ENCODE measurements at places on chromosomes 16 and 17. TPM values are rescaled to one million over a fixed set of nuclear protein-coding genes. Genes with fewer than 3 reads are reported as not detected.

The TLCD1 gene
- total RNA-seq: 6.3 TPM

The CCL23 gene
- total RNA-seq: not detected

The SHCBP1 gene
- total RNA-seq: 18.7 TPM

The CCL15 gene
- total RNA-seq: not detected

The DRC7 gene
- 0.32 TPM for total RNA-seq

The UMOD gene
- total RNA-seq: not detected

The CD68 gene
- 1.6 TPM for total RNA-seq

The SPG7 gene
- 134 TPM for total RNA-seq

The PRCD gene
- total RNA-seq: 0.75 TPM

The CPHXL2 gene
- not detected for total RNA-seq

The EVI2A gene
- not detected for total RNA-seq

The FBXL20 gene
- 13.8 TPM for total RNA-seq

The SPN gene
- 0.07 TPM for total RNA-seq

The GP1BA gene
- total RNA-seq: not detected

The CRHR1 gene
- 0.41 TPM for total RNA-seq

The ALDH3A1 gene
- 0.64 TPM for total RNA-seq

The CDH15 gene
- total RNA-seq: not detected

The ZNRF1 gene
- 48.4 TPM for total RNA-seq

The TMEM186 gene
- 11.8 TPM for total RNA-seq

The CPNE7 gene
- 2.7 TPM for total RNA-seq

The TBC1D3C gene
- not detected for total RNA-seq

The LPO gene
- total RNA-seq: not detected

The CRYBA1 gene
- total RNA-seq: 2.4 TPM

The DNAAF1 gene
- 0.20 TPM for total RNA-seq

The PHOSPHO1 gene
- not detected for total RNA-seq
